ENCODE measurements at places on chromosomes 5 and 9. TPM values are rescaled to one million over a fixed set of nuclear protein-coding genes. Genes with fewer than 3 reads are reported as not detected.

Gene GARNL3
- 2.2 TPM for total RNA-seq

DNA sequence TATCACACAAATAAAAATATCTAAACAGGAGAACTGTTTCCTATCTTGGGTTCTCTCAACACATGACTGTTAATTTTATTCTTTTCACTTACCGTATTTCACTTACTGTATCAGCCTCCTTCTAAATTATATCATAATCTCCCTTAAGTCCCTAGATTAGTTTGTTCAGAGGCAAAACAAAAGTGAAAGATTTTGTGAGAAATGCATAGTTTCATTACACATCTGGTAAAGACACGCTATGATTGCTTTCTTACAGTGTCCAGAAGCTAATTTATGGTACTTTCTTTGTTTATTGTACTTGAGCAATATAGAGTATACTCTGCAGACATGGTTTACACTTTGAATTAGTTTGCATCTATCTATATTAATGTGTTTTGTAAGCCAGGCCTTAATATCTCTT, 159.7 kb upstream of the TLX3 start:
- no peak overlapping the region for H3K27ac ChIP-seq
- DNase-seq, result no peak
- H3K27me3 ChIP-seq, result no peaks in the 10 kb centered on the region
- no peaks in the 10 kb centered on the region for H3K4me1 ChIP-seq

DNA sequence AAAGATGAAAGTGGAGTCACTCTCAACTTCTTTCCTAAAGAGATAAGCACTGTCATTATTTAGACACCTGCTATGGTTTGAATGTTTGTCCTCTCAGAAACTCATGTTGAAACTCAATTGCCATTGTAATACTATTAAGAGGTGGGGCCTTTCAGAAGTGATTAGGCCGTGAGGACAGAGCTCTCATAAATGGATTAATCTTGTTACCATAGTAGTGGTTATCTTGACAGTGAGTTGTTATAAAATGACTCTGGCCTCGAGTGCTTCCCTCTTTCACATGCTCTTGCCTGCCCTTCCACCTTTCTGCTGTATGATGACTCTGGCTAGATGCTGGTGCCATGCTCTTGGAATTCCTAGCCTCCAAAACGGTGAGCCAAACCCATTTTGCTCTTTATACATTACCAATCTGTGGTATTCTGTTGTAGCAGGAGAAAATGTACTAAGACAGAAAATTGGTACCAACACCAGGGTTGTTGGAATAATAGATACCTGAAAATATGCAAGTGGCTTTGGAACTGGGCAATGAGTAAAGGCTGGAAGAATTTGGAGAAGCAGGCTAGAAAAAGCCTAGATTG, 38.0 kb downstream of the GDA start:
- no peak for DNase-seq

Gene C9orf43
- 0.47 TPM for total RNA-seq

DNA sequence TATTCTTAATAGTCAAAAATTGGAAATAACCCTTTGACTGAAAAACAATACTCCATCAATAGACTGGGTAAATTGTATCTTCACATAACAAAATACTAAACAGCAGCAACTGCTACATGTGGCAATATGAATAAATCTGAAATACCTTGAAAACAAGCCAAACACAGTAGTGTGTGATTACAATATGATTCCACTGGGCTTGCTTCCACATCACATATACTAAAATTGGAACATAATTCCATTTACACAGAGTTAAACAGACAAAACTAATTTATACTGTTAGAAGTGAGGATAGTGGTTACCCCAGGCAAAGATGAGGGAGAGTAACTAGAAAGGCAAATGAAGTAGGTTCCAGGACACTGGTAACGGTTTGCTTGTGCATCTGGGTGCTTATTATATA, 20.4 kb downstream of the FNIP1 start:
- H3K27me3 ChIP-seq, result no peaks in the 10 kb centered on the region
- no peaks in the 10 kb centered on the region for H3K36me3 ChIP-seq
- DNase-seq, result no peak
- H3K27ac ChIP-seq, result no peak overlapping the region
- H3K4me3 ChIP-seq, result no peak overlapping the region

GRCh38 chr9:126160067-126160853, 166.4 kb upstream of the MVB12B start:
- H3K4me3 ChIP-seq, result no peak overlapping the region
- H3K36me3 ChIP-seq, result no peaks in the 10 kb centered on the region

Gene PCDHGA5
- total RNA-seq, result 0.19 TPM

DNA sequence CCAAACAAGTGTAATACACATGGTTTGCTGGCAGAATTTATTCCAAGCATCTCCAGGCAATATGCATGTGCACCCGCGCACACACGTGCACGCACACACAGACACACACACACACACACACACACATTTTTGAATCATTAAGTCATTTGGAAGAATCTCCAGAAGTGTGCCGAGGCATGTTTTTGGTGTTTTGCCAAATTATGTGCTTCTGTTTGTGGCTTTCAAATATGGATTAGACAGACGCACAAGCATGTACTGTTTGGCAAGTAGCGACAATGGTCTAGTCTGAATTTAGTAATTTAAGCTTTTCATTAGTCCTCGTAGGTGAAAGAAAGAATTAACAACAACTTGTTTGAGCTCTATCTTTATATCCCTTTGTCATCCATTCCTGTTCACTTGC, 36.7 kb downstream of the NFIB start:
- no peak overlapping the region for H3K27ac ChIP-seq
- H3K27me3 ChIP-seq, result no peaks in the 10 kb centered on the region
- no peak overlapping the region for H3K4me3 ChIP-seq
- DNase-seq, result no peak
- no peaks in the 10 kb centered on the region for H3K4me1 ChIP-seq
- no peaks in the 10 kb centered on the region for H3K36me3 ChIP-seq

Gene UBE2QL1
- total RNA-seq, result 0.42 TPM

Gene ESM1
- total RNA-seq, result 0.38 TPM

DNA sequence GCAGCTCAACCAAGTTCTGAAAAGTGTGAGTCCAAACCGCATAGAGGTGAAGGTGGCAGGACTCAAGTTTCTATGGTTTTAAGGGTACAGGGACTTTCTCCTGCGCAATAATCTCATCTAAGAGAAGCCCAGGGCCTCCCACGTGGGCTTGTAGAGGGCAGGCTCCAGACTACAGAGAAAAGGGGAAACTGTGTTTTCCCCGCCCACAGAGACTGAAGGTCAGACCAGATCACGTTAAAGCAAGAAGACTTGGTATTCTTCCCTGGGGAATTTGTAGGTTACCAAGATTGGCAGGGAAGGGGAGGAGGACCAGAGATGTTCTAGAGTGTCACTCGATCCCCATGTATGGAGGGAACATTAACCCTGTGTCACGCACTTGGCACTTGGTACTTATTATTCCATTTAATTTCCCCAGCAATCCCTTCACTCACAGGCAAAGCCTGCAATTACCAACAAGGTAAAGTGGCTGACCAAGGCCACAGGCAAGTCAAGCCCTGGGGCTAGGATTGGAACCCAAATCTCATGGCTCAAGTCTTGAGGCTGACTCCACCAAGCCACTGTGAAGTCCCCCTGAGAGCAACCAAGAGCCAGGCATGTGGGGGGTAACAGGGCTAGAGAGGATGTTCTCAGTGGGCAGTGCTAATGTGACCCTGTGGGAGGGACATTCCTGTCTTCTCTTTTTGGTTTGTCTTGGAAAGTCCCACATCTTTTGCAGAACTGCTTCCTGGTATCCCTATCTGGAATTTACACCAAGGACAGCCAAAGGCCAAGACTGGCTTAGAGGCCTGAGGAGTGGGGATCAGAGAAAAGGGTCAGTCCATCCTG, 18.3 kb upstream of the NEK6 start:
- DNase-seq, result no peak
- no peak overlapping the region for H3K4me3 ChIP-seq
- no peaks in the 10 kb centered on the region for H3K36me3 ChIP-seq
- H3K27ac ChIP-seq, result no peak overlapping the region
- H3K27me3 ChIP-seq, result no peaks in the 10 kb centered on the region
- H3K4me1 ChIP-seq, result peaks cover 21% of the 10 kb centered on the region

- no peak overlapping the region for H3K4me3 ChIP-seq
- no peaks in the 10 kb centered on the region for H3K36me3 ChIP-seq
- H3K27ac ChIP-seq, result no peak overlapping the region
- no peak for DNase-seq
- no peaks in the 10 kb centered on the region for H3K4me1 ChIP-seq
These were observed 493.9 kb downstream of the CCDC171 start for GRCh38 chr9:16046713-16047112.

Gene PCDHA12
- total RNA-seq, result under 0.01 TPM

GRCh38 chr9:13646500-13647021, 367.1 kb upstream of the MPDZ start:
- no peak overlapping the region for H3K27ac ChIP-seq
- no peaks in the 10 kb centered on the region for H3K27me3 ChIP-seq
- DNase-seq, result no peak
- H3K4me1 ChIP-seq, result no peaks in the 10 kb centered on the region
- no peak overlapping the region for H3K4me3 ChIP-seq
- H3K36me3 ChIP-seq, result no peaks in the 10 kb centered on the region

DNA sequence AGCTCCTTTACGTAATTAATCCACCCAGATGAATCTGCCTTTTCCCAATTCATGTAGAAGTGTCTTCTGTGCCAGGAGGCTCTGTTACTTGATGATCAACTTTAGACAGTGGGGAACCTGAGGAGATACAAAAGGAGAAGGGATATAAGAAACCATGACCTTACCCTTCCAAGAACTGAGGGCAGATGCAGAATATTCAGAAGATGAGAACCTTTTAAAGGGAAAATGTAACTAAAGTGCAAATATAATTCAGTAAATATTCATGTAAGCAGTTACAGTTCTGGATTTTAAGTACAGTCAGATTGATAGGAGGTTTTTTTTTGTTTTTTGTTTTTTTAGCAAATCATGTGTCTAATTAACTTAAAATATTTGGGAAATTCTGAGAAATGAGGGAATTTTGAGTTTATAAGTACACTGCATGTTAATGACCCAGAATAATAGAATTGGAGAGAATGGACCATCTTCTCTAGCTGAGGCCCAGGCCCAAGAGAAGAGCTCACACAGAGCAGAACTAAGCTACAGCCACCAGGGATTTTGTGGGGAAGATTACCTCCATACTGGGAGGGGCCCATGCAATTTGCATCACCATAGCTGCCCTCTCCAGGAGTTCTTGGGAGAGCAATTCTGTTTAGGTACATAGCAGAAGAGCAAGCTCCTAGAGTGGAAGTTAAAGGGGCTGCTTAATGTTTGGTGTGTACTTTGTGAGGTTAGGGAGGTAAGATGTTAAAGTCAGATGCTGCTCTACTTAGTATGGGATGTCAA, 61.5 kb downstream of the SV2C start:
- DNase-seq, result no peak
- H3K4me1 ChIP-seq, result no peaks in the 10 kb centered on the region
- no peaks in the 10 kb centered on the region for H3K27me3 ChIP-seq
- no peak overlapping the region for H3K27ac ChIP-seq

GRCh38 chr9:115766370-115766955, 387.1 kb upstream of the PAPPA start:
- DNase-seq, result no peak
- H3K36me3 ChIP-seq, result no peaks in the 10 kb centered on the region
- no peaks in the 10 kb centered on the region for H3K27me3 ChIP-seq
- H3K27ac ChIP-seq, result no peak overlapping the region

Gene LRRC14B
- total RNA-seq, result 0.90 TPM

Gene DMRT3
- 0.05 TPM for total RNA-seq

Gene PKD2L2
- total RNA-seq, result not detected

- H3K27me3 ChIP-seq, result no peaks in the 10 kb centered on the region
- no peaks in the 10 kb centered on the region for H3K36me3 ChIP-seq
- H3K4me1 ChIP-seq, result no peaks in the 10 kb centered on the region
- no peak overlapping the region for H3K27ac ChIP-seq
These were observed 21.2 kb downstream of the MEGF9 start for GRCh38 chr9:120692901-120693699.

- no peaks in the 10 kb centered on the region for H3K36me3 ChIP-seq
- H3K27ac ChIP-seq, result no peak overlapping the region
- no peak overlapping the region for H3K4me3 ChIP-seq
- H3K4me1 ChIP-seq, result no peaks in the 10 kb centered on the region
These were observed 32.1 kb downstream of the ARL15 start for GRCh38 chr5:54278036-54278830.

- no peak for DNase-seq
- no peaks in the 10 kb centered on the region for H3K36me3 ChIP-seq
- no peaks in the 10 kb centered on the region for H3K27me3 ChIP-seq
- no peaks in the 10 kb centered on the region for H3K4me1 ChIP-seq
These were observed 76.0 kb upstream of the FSTL4 start for GRCh38 chr5:133688391-133688790.

DNA sequence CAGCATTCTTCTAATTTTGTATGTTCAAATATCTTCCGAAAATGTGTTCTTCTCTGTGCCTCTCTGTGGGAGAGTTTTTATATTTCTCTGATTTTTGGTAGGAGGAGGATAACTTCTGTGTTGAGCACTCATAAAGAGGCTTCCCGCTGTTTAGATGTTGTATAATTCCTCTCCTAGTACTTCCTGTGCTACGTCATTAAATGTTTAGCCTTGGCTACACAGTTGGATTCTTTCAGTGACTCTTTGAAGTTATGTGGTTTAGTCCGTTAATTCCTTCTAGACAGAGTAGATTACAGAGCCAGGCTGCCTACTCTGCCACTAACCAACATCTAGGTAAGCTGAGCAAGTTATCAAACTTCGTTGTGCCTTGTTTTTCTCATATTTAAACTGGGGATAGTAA, 302.6 kb downstream of the OSTF1 start:
- H3K36me3 ChIP-seq, result no peaks in the 10 kb centered on the region
- H3K4me3 ChIP-seq, result no peak overlapping the region
- DNase-seq, result no peak

Gene MARCOL
- not detected for total RNA-seq

Gene NMUR2
- 0.05 TPM for total RNA-seq

GRCh38 chr9:36450110-36450732, 50.2 kb upstream of the RNF38 start:
- peak; percentile 63 for DNase-seq
- H3K4me1 ChIP-seq, result no peaks in the 10 kb centered on the region

DNA sequence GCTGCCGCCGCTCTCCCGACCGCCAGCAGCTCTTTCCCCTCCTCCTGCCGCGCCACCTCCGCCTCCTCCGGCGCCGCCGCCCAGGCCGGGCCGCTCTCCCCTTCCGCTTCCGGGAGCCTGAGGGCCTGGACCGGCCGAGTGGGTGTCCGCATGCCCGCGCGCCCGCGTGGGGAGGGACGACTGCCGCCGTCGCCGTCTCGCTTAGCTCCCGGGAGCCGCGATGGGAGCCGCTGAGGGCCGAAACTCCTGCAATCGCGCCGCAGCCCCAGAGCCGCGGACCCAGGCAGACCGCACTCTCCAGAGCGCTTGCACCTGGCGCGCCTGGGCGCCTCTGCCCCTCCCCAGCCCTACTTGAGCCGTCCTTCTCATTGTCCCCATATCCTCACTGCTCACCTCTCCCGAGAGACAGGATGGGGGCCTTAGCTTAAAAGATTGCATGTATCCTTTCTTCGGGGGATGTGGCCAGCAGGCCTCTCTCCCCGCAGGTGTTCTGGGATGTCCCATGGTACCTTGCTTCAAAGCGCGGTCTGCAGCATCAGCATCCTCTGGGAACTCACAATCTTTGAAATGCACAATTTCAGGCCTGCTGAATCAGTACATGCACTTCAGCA, at the start of gene ZDHHC21:
Gene ZDHHC21 (minus strand): TSS at position 182 of the 611 bp plus-strand sequence. CDS start 19,092 bp downstream, outside the sequence.
- H3K4me1 ChIP-seq, result peaks cover 5% of the 10 kb centered on the region
- peak within 1 kb of the TSS; percentile 83 for H3K4me3 ChIP-seq
- DNase-seq, result no peak
- no peak within 1 kb of the TSS for H3K27ac ChIP-seq
- H3K27me3 ChIP-seq, result no peaks in the 10 kb centered on the region
- no peaks in the 10 kb centered on the region for H3K36me3 ChIP-seq
